Aorta (tissue), 5 donors: ENCODE measurements at places on chromosomes 4 and X. TPM values are rescaled to one million over a fixed set of nuclear protein-coding genes. Genes with fewer than 3 reads are reported as not detected.

DNA sequence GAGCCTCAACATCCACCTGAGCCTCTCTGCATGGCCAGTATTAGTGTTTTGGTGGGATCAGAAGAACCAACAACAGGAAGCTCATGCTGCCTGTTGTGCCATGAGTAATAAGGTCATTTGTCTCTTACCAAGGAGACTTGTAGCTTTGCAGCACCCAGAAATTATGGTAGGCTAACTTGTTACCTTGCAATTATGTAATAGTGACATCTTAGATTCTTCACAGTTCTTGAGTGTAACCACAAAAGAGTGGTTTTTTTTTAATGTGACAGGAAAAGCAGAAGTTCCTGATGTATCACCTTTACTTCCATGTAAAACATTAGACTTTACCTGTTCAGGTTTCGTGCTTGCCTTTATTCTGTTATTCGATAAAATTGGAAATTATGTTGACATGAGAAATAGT lies 263.9 kb upstream of the CXXC4 start:
- H3K36me3 ChIP-seq: no peaks in the 10 kb centered on the region
- no peak overlapping the region for H3K4me3 ChIP-seq

DNA sequence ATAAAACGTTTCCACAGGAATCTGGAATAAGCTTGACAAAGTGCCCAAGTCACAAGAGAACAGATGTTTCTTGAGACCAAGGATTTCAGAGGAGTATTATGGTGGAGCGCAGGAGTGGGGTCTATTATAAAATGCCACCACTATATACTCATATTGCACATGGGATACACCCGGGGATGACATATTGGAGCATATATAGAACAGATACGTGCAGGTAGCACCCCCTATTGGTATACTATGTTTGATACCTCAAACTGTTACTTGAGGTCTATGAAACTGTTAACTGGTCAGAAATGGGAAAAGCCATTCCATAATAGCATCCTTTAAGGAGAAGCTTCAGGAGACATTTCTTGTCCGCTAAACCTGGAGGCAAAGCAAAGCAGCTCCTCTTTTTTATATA lies 86.0 kb downstream of the PCYT1B start:
- no peaks in the 10 kb centered on the region for H3K4me1 ChIP-seq
- H3K4me3 ChIP-seq: no peak overlapping the region
- no peaks in the 10 kb centered on the region for H3K27me3 ChIP-seq
- H3K36me3 ChIP-seq: no peaks in the 10 kb centered on the region
- no peak for DNase-seq

DNA sequence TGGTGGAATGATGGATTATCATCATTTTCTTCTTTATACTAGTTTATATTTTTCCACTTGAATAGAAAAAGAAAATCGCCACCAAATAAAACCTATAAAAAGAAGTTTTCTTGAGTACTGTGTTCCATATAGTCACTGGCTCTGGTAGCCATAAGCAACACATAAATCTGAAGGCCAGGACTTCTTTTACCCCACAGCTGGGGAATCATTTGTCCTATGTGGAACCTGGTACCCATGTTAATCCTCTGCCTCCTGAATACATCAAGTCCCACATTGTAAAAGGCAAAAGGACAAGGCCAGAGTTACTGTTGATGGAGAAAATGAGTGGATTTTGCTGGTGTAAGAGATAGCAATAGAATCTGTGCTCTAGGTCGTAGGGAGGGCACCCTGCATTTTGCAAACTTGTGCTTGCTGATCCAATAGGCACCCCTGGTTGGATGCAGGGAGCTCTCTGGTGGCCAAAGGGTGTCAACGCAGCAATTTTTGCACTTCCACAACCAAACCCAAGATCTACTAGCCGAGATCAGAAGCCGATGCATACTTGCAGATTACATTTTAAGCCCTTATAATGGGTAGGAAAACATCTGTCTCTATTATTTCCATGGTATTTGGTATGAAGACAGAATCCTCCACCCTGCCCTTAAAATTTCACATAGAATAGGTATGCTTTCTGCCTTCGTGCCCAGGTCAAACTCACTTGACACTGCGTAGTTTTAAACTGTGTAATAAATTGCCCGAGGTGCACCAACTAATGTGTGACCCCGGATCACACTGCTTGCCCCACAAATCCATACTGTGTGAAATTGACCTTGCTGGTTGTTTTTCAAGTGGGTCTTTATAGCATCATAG lies 146.2 kb upstream of the SCML1 start:
- peak overlapping the region; percentile 22 for H3K27ac ChIP-seq
- peak; percentile 67 for DNase-seq
- H3K27me3 ChIP-seq: no peaks in the 10 kb centered on the region
- peak overlapping the region; percentile 26 for H3K4me3 ChIP-seq

The FMR1NB gene
- total RNA-seq: not detected

The KDR gene
- total RNA-seq: 18.8 TPM

DNA sequence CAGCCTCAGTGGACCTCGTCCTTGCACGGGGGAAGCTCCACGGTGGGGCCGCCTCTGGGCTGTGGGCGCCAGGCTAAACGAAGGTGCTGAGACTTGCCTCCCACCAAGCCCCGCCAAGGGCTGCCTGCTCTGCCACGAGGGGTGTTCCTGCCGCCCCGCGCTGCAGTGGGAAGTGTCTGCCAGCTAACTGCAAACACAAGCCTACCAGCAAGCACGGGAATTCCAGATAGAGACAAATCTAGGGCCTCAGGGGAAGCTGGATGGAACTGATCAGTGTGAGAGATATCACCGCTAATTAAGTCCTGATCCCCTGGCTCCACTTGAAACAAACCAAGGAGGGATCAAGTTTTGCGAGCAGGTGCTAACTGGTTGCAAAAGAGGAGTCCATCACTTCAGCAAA lies 181.6 kb upstream of the LEF1 start:
- DNase-seq: no peak
- H3K4me3 ChIP-seq: no peak overlapping the region
- no peak overlapping the region for H3K27ac ChIP-seq
- H3K4me1 ChIP-seq: no peaks in the 10 kb centered on the region

- DNase-seq: peak; percentile 94
- peaks cover 1% of the 10 kb centered on the region for H3K36me3 ChIP-seq
- no peaks in the 10 kb centered on the region for H3K27me3 ChIP-seq
- H3K4me3 ChIP-seq: no peak overlapping the region
- H3K4me1 ChIP-seq: no peaks in the 10 kb centered on the region
Measured at GRCh38 chrX:56783450-56783831, 54.4 kb downstream of the NBDY start.

The PPP4R3C gene
- total RNA-seq: not detected

The PTPN13 gene
- total RNA-seq: 30.1 TPM

DNA sequence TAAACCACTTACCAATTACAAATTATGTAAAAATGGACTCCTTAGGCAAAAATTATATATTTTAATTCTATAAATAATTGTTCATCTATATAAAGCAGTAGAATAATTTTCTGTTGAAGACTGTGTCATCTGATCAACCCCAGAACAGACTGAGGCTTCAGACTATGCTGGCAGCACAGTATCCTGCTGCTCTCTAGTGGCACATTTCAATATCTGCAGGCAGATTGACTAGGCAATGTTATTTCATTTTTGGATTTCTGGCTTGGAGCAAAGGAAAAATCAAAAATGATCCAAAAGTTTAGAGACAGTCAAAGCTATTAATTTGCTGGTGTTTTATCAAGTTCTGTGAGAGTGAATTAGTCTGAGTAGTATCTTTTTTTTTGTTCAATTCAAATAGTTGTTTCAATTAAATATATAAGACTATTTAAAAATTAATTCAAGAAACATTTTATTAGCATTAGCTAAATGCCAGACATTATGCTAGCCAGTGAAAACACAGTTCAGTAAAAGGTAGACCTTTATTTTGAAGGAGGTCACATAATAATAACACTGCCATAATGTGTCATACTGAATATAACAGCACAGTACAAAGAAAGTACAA lies 21.3 kb upstream of the SULT1E1 start:
- H3K27me3 ChIP-seq: no peaks in the 10 kb centered on the region
- H3K36me3 ChIP-seq: no peaks in the 10 kb centered on the region
- DNase-seq: no peak
- no peak overlapping the region for H3K4me3 ChIP-seq

DNA sequence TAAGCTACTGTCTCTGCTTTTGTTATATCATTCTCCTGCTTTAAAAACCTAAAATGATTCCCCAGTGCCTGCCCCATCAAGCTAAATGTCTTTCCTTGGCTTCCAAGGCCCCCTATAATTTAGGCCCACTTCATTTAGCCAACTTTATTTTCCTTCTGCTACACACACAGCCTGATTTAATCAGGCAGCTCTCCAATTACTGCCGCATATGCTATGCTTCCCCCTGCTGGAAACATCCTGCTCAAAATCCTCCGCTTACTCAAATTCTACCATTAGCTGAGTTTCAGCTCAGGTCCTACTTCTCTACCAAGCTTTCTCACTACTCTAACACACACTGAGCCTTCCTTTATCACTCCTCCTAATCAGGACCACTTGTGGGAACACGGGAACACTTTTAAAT lies 17.0 kb downstream of the LAMP2 start:
- no peaks in the 10 kb centered on the region for H3K36me3 ChIP-seq
- H3K27me3 ChIP-seq: no peaks in the 10 kb centered on the region
- no peak overlapping the region for H3K27ac ChIP-seq
- no peak overlapping the region for H3K4me3 ChIP-seq
- no peaks in the 10 kb centered on the region for H3K4me1 ChIP-seq
- no peak for DNase-seq

The FAM47E gene
- total RNA-seq: 1.8 TPM

DNA sequence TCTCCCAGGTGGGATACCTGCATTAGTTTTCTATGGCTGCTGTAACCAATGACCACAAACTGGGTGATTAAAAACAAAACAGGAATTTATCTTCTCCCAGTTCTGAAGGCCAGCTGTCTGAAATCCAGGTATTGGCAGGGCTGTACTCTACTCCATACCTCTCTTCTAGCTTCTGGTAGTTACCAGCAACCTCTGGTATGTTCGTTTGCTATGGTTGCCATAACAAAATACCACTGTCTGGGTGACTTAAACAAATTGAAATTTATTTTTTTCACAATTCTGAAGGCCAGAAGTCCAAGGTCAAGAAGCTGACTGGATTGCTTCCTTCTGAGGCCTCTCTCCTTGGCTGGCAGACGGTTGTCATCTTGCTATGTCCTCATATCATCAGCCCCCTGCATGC lies 642.1 kb upstream of the TENM3 start:
- H3K27me3 ChIP-seq: no peaks in the 10 kb centered on the region
- DNase-seq: no peak
- H3K4me3 ChIP-seq: no peak overlapping the region
- H3K27ac ChIP-seq: no peak overlapping the region

The PHOX2B gene
- total RNA-seq: not detected

GRCh38 chr4:14719053-14719452 lies 283.2 kb upstream of the CPEB2 start:
- no peaks in the 10 kb centered on the region for H3K4me1 ChIP-seq
- no peak overlapping the region for H3K27ac ChIP-seq
- H3K36me3 ChIP-seq: no peaks in the 10 kb centered on the region
- H3K27me3 ChIP-seq: no peaks in the 10 kb centered on the region

DNA sequence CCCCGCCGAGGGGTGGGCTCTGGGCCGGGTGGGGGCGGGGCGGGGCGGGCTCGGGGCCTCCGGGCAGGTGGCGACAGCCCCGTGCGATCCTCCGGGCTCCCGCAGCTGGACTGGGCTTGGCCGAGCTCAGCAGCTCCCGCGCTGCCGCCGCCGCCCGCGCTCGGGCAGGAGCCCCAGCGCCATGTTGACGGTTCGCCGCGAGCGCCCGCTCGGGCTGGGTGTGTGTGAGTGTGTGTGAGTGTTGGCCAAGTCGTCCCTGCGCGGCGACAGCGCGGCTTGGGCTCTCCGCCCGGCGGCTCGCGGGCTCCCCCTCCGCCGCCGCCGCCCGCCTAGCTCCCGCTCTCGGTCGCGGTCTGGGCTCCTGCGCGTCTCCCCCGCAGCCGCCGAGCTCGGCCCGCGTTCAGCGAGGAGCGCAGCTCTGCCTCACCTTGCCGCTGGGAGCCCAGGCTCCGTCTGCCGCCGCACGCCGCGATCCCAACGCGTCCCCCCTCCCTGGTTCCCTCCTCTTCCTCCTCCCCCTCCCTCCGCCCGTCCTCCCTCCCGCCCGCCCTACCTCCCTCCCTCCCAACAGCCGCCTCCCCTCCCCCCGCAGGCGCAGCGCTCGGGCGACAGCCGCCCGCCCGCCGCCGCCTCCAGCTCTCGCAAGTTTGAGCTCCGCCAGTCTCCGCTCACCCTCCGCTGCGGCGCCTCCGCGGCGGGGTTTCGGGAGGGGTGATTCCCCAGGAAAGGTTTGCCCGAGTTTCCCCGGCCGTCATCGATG lies at the start of gene BCOR:
BCOR (minus strand) TSS at position 455 of the 760 bp plus-strand sequence. CDS start 20,029 bp downstream, outside the sequence.
- DNase-seq: peak; percentile 86
- peak within 1 kb of the TSS; percentile 30 for H3K27ac ChIP-seq
- peaks cover 2% of the 10 kb centered on the region for H3K27me3 ChIP-seq
- H3K4me1 ChIP-seq: no peaks in the 10 kb centered on the region
- no peaks in the 10 kb centered on the region for H3K36me3 ChIP-seq
- peak within 1 kb of the TSS; percentile 86 for H3K4me3 ChIP-seq

- no peaks in the 10 kb centered on the region for H3K36me3 ChIP-seq
- H3K4me1 ChIP-seq: no peaks in the 10 kb centered on the region
- H3K27me3 ChIP-seq: no peaks in the 10 kb centered on the region
- DNase-seq: no peak
- no peak overlapping the region for H3K27ac ChIP-seq
- no peak overlapping the region for H3K4me3 ChIP-seq
Measured at GRCh38 chr4:151524610-151525009, 115.6 kb downstream of the FHIP1A start.

GRCh38 chrX:129665916-129666644 lies 11.3 kb upstream of the APLN start:
- H3K4me3 ChIP-seq: no peak overlapping the region
- no peaks in the 10 kb centered on the region for H3K27me3 ChIP-seq
- H3K36me3 ChIP-seq: no peaks in the 10 kb centered on the region
- H3K4me1 ChIP-seq: no peaks in the 10 kb centered on the region

GRCh38 chr4:166498546-166498945 lies 625.5 kb downstream of the TLL1 start:
- DNase-seq: no peak
- H3K4me3 ChIP-seq: no peak overlapping the region
- no peak overlapping the region for H3K27ac ChIP-seq
- no peaks in the 10 kb centered on the region for H3K36me3 ChIP-seq
- no peaks in the 10 kb centered on the region for H3K27me3 ChIP-seq

The SPON2 gene
- total RNA-seq: 5.7 TPM

The CSAG1 gene
- total RNA-seq: not detected

GRCh38 chr4:108107101-108107500 lies 61.6 kb downstream of the LEF1 start:
- no peaks in the 10 kb centered on the region for H3K36me3 ChIP-seq
- no peak overlapping the region for H3K4me3 ChIP-seq
- peaks cover 2% of the 10 kb centered on the region for H3K27me3 ChIP-seq
- DNase-seq: no peak
- no peaks in the 10 kb centered on the region for H3K4me1 ChIP-seq

The PRPS1 gene
- total RNA-seq: 29.2 TPM

The MAGEC2 gene
- not detected for total RNA-seq

- no peaks in the 10 kb centered on the region for H3K27me3 ChIP-seq
- H3K4me3 ChIP-seq: no peak overlapping the region
- no peaks in the 10 kb centered on the region for H3K36me3 ChIP-seq
- H3K27ac ChIP-seq: no peak overlapping the region
- no peaks in the 10 kb centered on the region for H3K4me1 ChIP-seq
- no peak for DNase-seq
Measured at GRCh38 chr4:68872643-68873502, 57.1 kb downstream of the UGT2B10 start.

GRCh38 chr4:8478371-8478770 lies 37.8 kb downstream of the TRMT44 start:
- no peaks in the 10 kb centered on the region for H3K4me1 ChIP-seq
- H3K4me3 ChIP-seq: no peak overlapping the region
- no peaks in the 10 kb centered on the region for H3K36me3 ChIP-seq
- no peak for DNase-seq
- no peak overlapping the region for H3K27ac ChIP-seq

The MTM1 gene
- total RNA-seq: 13.6 TPM

The PDLIM3 gene
- total RNA-seq: 805 TPM

The BMPR1B gene
- total RNA-seq: 13.9 TPM
